ENCODE measurements at places on chromosomes 3 and 15.

DNA sequence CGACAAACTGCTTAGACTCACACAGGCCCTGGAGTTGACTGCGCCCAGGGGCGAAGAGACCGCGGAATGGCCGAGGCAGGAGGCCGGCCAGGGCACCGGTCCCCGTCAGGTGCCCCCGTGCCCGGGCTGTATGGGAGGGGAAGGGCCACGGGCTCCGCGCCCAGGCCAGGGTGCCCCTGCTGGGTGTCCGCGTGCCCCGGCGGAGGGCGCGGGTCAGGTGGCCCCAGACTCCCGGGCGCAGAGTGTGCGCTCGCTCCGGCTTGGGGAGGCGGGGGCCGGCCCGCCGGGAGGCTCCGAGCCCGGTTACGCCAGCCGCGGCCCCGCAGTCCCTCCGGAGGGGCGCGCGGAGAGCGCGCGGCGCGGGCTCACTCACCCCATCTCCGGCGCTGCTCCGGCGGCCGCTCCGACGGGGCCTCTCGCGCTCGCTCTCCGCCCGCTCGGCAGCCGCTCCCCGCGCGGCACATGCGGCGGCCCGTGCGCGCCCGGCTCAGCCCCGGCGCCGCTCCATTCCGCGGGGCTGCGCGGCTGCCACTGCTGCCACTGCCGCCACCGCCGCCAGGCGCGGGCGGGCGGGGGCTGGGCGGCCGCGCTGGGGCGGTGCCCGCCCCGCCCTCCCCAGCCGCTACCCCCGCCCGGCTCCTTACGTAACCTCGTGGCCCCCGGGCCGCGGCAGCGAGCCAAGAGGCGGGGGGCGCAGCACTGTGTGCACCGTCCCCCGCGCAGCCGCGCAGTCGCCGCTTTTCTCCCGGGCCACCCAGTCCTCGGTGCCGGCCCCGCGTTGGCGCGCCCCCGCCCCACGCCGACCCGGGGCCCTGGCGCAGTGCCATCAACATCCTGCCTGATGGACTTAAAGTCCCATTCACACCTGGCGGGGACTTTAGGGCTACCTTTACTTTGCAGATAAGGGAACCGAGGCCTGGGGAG is at the start of gene HOMER2:
HOMER2 (minus strand) TSS at position 563 of the 924 bp plus-strand sequence; CDS start at position 378, 185 bp downstream.
- peak; percentile 13 for DNase-seq

GRCh38 chr3:165148876-165149441 is 47.2 kb downstream of the SLITRK3 start:
- DNase-seq = no peak

- DNase-seq = peak; percentile 32
Observed at GRCh38 chr3:71219744-71220638, 363.5 kb downstream of the FOXP1 start.

DNA sequence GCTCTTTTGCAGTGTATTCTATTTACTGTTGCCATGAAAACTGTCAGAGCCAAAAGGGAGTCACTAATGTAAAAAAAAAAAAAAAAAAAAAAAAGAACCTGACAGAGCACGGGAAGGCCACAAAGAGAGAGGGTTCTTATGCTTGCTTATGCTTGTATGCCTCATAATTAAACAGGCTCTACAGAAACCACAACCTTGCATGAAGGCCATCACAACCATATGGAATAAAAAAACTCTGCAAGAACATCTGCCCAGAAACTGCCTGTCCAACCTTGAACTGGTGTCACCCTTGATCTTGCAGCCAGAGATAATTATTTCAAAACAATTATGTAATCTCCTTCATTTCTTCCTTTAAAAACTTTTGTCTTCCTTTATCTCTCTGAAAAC is 50.1 kb downstream of the CFAP20DC start:
- DNase-seq = no peak

- no peak for DNase-seq
Observed at GRCh38 chr15:53869044-53869805, 109.0 kb upstream of the UNC13C start.
